ENCODE measurements at places on chromosomes 2 and 18. TPM values are rescaled to one million over a fixed set of nuclear protein-coding genes. Genes with fewer than 3 reads are reported as not detected.

DNA sequence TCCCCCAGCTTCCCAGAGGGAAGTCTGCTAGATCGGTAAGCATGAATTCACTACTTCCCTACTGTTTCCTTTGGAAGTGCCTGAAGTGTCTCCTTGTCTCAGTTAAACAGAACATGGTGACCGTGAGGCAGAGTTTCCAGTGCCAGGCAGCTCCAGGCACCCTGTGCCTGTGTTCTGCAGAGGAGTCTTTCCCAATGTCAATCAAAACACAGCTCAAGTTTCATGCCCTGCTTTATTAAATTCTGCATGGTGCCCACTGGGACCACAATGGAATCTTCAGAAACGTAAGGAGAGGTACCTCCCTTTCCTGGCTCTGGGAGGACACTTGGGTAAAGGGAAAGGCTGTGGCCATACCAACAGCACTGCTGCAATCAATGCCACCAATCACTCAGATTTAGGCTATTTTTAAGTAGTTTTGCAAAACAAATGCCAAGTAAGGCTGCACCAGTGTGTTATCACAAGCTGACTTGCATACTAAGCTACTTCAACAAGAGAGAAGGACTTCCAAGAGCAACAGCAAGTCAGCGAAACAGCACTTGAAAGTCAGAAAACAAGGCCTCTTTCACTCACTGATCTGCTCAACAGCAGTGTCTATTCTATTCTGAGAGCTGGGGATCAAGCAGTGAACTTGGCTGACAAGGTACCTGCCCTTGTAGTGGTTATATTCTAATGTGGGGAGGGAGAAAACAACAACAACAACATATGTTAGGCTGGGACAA is 14.9 kb downstream of the LPIN2 start:
- DNase-seq, result no peak

DNA sequence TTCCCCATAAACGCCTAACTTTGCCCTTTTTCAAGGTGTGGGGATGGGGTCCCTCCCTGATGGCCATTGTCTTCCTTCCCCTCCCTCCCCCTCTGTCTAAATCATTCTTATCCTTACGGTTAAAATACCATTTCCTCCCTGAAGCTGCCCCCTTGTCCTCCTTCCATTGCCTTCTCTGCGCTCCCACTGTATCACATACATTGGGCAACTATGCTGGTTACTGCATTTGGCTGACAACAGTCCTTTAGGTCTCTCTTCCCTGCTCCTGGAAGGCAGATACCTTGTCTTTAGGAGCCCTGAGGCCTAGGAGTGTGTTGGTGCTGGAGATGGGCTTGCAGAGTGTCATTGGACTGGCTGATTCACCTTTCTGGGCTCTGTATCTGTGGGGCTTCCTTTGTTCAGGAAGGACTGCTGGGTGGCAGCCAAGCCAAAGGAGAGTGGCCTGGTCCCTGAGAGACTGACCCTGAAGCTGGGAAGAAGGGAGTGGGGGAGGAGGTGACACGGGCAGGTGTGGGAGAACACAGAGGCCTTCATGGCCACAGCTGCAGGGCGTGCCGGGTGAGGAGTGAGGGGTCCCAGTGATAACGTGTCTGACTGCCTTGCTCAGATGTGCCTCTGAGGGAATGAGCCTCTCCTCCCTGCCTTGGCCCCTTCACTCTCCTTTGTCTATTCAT is 2.2 kb downstream of the WNT6 start:
- DNase-seq, result no peak

DNA sequence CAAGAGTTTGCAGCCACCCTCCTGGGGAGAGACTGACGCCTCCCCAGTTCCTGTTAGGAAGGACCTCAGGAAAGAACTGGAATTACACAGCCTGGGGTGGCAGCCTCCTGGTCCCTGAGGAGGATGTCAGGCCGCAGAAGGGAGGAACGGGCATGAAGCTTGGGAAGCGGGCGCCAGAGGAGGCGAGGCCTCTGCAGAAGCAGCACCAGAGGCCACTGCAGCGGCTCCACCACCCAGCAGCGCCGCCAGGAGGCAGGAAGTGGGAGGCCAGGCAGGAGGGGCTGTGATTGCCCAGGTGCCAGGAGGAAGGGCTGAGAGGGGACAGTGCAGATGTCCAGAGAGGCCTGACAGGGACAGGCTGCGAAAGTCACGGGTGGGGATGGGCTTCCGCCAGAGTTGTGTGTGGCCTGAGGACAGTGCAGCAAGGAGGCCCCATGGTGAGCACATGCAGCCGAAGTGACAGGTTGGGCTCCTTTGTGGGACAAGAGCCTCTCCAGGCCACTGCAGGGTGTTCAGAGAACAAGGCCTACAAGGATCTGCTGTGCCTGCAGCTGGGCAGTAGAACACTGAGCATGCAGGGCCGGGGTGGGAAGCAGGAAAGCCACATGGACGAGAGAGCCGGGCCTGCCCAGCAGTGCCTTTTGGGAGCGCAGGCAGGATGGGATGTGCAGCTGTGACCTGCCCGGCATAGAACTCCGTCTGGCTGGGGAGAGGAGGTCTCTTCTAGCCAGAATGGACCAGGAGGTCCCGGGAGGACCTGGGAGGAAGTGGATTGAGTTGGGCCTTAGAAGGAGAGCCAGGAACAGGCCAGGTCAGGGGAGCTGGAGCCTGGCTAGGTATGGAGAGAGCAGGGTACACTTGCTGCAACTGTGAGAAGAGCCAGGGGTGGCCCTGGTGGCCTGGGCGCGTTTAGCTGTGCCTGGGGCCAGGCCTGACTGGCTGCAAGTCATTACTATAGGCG is 39.1 kb upstream of the ALPP start:
- no peak for DNase-seq

DNA sequence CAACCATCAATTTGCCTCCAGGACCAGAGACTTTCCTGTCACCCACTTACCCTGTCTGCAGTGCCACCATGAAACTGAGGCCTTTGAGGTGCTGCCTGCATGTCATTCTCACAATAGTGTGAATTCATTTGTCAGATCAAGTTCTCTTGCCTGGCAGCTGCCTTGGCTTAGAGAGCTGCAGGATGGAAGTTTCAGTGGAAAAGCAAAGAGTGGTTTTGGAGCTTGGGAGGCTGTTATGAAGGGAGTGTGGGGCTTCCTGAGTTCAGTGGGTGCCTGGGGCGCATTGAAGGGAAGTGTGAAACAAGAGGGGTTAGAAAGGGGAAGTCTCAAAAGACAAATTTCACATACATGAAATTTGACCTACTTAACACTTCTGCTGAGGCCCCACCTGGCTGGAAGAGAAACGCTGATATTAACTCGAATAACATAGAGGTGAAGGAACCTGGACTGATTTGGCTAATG is 7.9 kb upstream of the LBH start:
- DNase-seq, result no peak

GRCh38 chr2:61018798-61019197 is 743 bp upstream of the PUS10 start:
- no peak for DNase-seq

KCNG2 gene
- total RNA-seq, result 0.26 TPM

ZNF396 gene
- 0.51 TPM for total RNA-seq
